Effector memory CD4-positive, alpha-beta T cell (primary cell): ENCODE measurements at places on chromosomes 6 and 20.

DNA sequence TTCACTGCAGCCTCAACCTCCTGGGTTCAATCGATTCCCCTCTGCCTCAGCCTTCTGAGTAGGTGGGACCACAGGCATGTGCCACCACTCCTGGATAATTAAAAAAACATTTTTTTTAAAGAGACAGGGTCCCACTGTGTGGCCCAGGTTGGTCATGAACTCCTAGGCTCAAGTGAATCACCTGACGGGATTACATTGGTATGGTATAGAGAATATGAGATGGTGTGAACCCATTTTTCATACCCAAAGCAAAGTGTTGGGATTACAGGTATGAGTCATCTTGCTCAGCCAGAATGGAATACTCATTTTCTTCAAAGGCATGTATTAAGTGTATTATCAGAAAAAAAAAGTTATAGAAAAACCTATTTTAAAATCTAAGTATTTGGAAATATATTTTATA lies 114.2 kb downstream of the AHI1 start:
- DNase-seq, result no peak

GRCh38 chr6:126143761-126144251 lies 157.5 kb downstream of the TRMT11 start:
- no peak for DNase-seq

DNA sequence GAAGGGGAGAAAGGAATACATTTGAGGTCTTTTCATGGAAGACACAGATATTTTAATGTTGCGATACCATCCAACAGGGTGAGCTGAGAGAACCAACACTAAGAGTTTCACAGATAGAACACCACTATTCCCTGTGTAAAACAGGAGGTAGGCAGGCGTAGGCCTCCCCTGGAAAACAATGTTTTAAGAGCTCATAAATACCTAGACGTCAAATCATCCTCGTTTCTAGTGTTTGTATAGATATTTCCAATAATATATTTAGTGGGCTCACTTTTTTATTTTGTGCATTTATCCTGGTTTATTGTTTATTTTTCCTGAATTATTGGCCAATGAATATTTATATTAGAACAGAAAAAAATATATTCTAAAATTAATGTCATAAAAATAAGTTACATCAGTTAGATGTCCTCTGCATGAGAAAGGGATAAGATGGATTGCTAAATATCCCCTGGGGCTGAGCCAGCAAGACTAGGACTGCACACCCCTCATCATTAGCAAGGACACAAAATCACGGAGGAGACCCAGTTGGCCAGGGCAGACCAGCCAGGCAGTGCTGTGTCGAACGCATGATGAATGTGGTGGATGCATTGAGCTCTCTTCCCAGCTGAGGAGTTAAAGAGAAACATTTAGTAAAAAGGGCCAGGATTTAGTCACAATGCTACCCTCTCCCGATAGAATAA lies 380.5 kb downstream of the C6orf118 start:
- DNase-seq, result no peak

GRCh38 chr6:137010128-137010718 lies 34.5 kb downstream of the IL20RA start:
- no peak for DNase-seq

DNA sequence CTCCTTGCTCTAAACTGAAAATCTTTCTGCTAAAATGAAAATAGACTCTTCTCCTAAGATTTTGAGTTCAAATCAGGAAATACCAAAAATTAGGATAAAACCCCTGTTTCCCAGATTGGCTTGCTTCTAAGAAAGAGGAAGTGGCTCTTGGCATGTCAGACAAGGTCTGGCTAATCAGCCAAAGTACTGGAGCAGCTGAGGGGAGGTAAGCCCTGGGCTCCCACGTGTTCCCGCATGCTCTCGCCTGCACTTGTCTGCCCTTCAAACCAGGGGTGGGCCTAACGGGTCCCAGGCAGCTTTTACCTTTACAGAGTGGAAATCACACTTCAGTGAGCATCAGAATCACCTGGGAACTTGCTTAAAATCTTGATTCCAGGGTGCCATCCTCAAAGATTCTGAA lies 43.2 kb upstream of the GABRR1 start:
- DNase-seq, result no peak

GRCh38 chr6:43780293-43780692 lies 10.3 kb downstream of the VEGFA start:
- DNase-seq, result no peak

GRCh38 chr6:24004659-24005058 lies 121.4 kb upstream of the NRSN1 start:
- no peak for DNase-seq

DNA sequence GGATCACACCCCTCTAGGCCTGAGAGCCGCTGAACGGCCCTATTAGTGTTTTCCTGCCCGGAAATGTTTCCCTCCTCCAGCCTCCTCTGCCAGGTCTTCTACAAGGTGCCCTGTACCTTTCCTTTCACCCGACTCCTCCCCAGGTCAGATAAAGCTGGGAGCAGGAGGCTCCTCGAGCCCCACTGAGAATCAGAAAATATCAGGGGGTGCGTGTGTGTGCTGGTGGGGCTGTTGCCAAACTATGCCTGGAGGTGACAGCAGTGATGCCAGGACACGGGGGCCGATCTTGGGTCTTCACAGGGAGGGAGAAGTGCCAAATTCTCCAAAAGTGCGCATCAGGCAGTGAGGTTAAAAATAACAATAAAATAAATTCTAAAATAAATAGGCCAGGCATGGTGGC lies 222.8 kb upstream of the RREB1 start:
- DNase-seq, result no peak

GRCh38 chr20:4573564-4574355 lies 147.9 kb upstream of the PRND start:
- DNase-seq, result no peak

DNA sequence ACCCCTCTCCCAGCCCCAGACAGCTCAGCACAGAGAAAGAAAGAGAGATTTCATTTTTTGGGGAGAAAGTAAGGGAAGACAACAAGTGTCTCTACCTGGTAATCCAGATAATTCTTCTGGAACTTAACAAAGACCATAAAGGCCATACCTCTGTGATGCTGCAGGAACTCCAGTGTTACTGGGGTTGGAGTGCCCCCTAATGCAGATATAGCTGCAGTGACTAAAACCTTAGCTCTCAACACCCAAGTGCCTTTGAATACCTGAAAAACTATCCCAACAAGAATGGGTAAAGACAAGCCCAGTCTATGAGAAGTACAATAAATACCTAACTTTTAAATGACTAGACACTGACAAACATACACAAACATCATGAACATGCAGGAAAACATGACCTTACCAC lies 365.3 kb upstream of the PTCHD4 start:
- no peak for DNase-seq

DNA sequence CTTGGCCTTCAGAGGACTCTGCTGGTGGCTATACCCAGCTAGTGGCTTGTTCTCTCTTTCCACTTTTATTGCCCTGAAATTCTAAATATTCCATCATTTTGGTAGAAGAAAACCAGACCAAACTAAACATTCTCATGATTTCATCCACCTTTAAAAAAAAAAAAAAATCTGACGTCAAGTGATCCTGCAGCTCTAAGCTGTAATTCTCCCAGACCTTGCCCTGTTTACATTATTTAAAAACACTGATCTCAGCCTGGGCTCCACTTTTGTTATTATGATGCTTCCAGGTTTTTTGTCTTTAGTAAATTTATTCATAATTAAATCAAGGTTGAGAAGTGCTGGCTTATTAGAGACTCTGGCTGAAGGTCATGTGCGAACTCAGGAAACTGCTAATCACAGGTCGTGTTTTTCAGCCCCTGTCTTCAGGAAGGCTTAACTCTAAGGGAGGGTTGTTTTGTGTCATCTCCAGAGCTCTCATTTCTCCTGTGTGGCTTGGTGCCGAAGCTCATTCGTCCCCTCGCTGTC lies 114.4 kb downstream of the MTHFD1L start:
- DNase-seq, result no peak

DNA sequence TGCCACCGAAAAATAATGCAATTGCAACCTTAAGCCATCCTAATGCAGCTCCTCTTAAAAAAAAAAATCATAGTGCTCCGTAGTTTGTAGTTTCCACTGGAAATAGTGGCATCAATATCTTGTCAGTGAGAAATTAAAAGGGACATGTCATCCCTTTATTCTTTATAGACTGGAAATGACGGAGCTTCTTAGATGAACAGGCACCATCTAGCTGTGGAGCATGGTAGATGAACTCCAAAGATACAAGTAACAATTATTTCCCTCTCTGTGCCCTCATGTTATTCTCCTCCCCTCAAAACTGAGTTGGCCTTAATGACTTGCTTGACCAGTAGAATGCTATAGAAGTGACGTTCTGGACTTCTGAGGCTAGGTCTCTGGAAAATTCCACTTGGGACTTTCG lies 268.1 kb upstream of the SPTLC3 start:
- no peak for DNase-seq

DNA sequence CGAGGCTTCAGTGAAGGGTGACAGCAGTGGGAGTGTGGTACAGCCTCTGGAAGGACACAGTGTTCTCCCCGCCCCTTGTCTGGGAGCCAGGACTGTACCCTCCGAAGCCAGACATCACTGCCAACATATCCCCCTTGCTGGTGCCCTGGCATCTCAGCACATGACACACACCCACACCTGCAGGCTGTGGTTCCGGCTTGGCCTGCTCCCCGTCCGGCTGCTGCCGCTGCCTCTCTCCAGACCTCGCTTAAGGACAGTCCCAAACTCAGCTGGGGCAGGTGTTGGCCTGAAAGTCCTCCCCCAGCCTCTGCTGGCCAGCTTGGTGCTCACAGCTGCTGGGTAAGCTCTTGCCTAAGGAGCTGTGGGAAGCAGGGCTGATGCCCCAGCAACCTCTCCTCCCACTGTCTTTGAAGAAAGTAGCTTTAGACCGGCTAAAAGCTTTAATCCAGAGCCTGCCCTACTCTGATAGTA lies 7.0 kb downstream of the EMILIN3 start:
- DNase-seq, result no peak

- DNase-seq, result no peak
These were observed 74.5 kb downstream of the DCDC2 start for GRCh38 chr6:24283043-24283985.

DNA sequence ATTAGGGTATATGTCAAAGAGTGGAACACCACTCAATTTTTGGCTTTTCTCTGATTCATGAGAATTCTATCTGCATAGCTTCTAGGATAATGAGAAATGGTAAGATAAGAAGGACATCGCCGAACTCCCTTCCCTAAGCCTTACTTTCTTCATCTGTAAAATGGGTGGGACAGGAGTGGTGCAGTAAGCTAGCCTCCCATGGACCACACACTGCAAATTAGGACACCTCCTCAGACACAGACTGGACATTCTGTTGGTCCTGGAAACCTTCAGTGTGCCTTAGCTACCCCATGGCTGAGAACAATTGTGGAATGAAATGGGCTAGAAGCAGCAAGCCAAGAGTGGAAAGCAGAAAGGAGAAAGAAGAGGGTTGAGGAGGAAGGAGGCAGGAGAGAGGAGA lies 89.6 kb downstream of the BMP7 start:
- no peak for DNase-seq

DNA sequence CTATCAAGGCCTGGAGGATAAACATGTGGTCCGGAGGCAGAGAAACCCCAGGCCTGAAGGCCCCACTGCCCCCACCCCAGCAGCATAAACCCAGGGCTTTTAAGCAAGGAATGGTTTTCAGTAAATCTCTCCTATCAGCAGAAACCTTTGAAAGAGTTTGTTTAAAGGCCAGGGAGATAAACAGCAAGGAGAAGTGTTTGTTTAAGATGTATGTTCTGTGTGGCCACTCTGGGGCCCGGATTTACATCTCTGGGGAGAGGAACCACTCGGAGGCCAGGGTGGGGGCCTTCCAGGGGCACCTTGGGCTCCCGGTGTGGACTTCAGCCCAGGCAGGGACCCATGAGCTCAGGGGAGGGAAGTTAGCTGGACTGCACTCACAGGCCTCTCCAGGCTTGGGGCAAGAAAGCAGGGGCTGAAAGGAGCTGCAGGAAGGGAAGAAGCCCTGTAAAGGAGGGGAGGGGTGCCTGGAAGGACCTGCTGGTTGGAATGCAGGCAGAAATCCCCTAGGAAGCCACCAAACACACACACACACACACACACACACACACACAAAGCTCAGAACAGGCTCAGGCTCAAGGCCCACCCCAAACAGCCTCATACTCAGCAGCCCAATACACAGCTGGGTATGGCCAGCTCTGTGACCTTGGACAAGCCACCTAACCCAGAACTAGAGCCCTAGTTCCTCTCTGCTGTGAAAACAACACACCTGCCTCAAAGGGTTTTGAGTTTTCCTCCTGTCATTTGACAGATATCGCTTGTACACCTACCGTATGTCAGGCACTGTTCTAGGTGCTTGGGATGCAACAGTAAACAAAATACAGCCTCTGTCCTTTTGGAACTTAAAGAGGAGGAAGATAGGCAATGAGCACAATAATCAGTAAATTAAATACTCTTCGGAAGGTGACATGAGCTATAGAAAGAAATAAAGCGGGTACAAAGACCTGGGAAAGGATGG lies 26.2 kb upstream of the FOXP4 start:
- DNase-seq, result no peak

GRCh38 chr6:15969236-15969778 lies 159.6 kb upstream of the MYLIP start:
- DNase-seq, result no peak

DNA sequence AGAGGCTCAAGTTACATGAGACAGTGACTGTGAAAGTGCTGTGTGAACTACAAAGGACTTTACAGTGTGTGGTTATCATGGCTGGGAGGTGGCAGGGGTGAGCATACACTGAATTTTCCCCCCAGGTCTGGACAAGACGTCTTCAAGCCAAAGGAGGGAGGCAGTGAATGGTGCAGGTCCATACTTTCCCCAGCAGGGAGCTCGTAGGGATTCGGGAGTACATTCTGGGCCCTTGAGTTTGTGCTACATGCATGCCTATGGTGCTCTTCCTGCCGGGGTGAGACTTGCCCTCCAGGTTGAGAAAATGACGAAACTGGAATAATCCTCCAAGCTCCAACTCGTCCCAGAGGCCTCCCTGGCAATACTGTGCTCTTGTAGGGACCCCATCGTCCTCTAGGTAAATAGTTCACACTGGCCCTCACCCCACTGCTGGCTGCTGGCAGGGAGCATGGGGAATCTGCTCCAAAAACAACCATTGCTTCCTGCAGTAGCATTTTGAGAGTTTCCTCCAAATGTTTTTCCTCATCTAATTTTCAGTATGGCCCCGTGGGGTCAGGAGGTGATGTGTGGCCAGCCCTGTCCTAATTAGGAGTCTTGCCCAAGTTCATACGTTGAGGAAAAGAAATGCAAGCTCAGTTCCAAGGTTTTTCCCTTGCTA lies 57.6 kb downstream of the ZNF831 start:
- DNase-seq, result no peak

GRCh38 chr6:29720863-29721262 lies 2.4 kb upstream of the HLA-F start:
- no peak for DNase-seq
